Thymus (tissue), 14 donors: ENCODE measurements at places on chromosomes 1 and 21. TPM values are rescaled to one million over a fixed set of nuclear protein-coding genes. Genes with fewer than 3 reads are reported as not detected.

KIAA1614 gene
- total RNA-seq, result 0.94 TPM

BATF3 gene
- 21.6 TPM for total RNA-seq

S100A5 gene
- not detected for total RNA-seq

CD2 gene
- total RNA-seq, result 171 TPM

PAQR7 gene
- total RNA-seq, result 2.5 TPM

RABGAP1L gene
- 37.4 TPM for total RNA-seq

HES3 gene
- total RNA-seq, result 0.99 TPM

STX12 gene
- total RNA-seq, result 16.6 TPM
